Anterior cingulate cortex (tissue), 58 donors: ENCODE measurements at places on chromosomes 1 and 21.

GRCh38 chr1:185154912-185155513, 1.7 kb downstream of the TRMT1L start:
- no peak for DNase-seq

- no peak for DNase-seq
Observed at GRCh38 chr1:84888753-84889152, 4.3 kb downstream of the LPAR3 start.

- no peak for DNase-seq
Observed at GRCh38 chr1:231865331-231865730, 238.7 kb downstream of the DISC1 start.

GRCh38 chr1:44714944-44715571, 15.9 kb downstream of the RNU5D-1 start:
- peak; percentile 34 for DNase-seq

DNA sequence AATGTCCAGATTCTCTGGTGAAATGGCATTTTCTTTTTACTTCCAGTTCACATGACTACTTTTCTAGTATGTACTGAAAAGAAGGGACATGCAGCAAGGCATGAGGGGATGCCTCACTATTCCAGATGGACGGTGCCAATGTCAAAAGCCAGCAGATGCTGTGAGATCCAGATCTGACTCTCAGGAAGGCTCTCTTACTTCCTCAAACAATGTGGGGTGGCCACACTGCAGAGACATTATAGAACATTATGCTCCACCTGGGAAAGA, 17.7 kb downstream of the CRYZ start:
- DNase-seq, result no peak

DNA sequence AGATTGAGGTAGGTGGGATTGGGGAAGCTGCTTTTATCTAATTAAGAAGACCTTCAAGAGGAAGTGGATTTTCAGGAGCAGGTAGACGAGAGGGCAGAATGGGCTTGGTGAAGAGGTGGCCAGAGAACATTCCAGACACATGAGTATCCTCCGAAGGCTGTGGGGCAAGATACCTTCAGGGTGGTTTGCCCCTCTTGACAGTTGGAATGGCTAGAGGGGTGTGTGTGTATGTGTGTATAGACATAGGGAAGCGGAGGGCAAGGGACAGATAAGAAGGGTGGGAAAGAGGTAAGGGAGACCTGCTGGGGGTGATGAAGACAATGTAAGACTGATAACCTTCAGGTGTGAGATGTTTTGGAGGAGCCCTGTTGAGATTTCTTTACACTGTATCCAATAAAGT, 46.8 kb upstream of the TSPAN2 start:
- DNase-seq, result no peak

- DNase-seq, result no peak
Observed at GRCh38 chr1:166489356-166489669, 322.5 kb upstream of the FAM78B start.

GRCh38 chr1:156117414-156118176, 3.1 kb downstream of the LMNA start:
- no peak for DNase-seq

DNA sequence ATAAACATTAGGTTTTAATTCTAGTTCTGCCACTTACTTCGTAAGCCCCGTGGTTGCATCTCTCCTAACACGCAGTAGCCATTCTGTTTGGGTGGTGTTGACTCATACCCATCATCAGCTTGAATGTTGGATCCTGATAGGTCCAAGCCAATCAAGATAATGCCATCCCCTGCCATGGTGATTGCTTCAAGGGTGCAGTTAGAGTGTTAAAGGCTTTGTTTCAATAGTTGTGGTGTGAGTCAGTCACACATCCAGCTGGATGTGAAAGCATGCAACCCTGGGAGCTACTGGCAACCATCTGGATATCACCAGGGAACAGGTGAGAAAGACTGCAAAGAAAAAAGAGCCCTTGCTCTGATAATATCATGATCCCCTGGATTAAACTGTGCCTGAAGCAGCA, 69.1 kb downstream of the OMA1 start:
- no peak for DNase-seq

- DNase-seq, result no peak
Observed at GRCh38 chr1:97603776-97604175, 317.1 kb downstream of the DPYD start.

GRCh38 chr1:241063276-241063675, 293.7 kb downstream of the RGS7 start:
- no peak for DNase-seq

DNA sequence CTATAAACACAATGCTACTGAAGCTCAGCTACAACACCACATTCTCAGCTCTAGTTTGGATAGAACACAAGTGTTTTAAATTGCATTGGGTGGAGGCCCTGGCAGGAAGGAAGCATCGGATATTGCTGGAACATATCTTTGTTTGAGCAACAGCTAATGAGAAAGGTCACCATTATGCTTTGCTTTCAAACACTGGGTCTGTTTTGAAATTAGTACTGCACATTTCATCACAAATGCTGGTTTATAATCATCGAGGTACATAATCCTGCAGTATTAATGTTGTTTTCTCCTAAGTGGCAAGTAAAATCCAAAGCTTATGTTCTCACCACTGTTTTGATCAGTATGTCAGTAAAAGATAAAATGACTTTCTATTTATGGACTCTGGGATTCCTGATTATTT, 61.5 kb upstream of the ARHGAP29 start:
- no peak for DNase-seq

DNA sequence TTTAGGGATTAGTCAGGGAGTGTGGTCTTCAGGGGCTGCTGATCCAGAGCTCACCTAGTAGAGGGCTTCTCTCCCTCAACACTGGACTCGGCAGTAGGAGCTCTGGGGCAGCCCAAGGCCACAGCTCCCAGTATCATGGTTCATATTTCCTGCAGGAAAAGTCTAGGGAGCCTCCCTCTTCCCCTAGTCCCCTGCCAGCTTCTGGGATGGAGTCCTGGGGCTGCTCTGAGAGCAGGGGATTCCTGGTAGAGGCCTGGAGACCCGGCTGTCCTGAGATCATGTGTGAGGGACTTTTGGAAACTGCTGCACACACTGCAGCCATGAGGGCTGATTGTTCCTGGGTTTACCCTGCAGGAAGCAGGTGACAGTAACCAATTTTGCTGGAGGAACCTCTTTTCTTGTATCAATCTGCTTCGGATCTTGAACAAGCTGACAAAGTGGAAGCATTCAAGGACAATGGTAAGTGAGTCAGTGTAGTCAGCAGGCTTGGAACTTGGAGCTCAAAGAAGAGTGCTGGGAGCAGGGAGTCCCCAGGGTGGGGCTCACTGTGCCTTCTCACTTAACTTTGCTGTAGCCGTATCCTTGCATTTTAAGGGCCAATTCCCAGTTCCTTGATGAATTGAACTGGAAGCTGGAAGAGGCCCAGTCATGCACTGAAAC, 16.3 kb downstream of the STRIP1 start:
- no peak for DNase-seq

DNA sequence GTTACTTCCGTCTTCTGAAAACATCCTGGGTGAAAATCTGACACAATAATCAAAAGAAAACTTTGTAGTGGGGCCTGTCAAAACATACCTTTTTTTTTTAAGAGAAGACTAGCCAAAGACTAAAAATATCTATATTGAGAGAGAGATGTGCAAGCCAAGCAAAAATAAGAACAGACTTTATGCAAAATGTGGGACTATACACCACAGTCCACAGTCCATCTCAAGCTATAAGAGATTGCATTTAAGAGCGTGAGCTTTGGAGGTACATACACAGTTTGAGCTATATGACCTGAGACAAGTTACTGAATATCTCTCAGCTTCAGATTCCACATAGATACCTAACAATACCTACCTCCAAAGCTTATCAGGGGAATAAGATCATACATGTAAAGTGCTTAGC, 64.9 kb upstream of the DYNLT5 start:
- no peak for DNase-seq

- DNase-seq, result no peak
Observed at GRCh38 chr1:178679237-178679636, 45.8 kb upstream of the RALGPS2 start.

- DNase-seq, result no peak
Observed at GRCh38 chr21:34803782-34804370, 135.1 kb downstream of the CLIC6 start.

DNA sequence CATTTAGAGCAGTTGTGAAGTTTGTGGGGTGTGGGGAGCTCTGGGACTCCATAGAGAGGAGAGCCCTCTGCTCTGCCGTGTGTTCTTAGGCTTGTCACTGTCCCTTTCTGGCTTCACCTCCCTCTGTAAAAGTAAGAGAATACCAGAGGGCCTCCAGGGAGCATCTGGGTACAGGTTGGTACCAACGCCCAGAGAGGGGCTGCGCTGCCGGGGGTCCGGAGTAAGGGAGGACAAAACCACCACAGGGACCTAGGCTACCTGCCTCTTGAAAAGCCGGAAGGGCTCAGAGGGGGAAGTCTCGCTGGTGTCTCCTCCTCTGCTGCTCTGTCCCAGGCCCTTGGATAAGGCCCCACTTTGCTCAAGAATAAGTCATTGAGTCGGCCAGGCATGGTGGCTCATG, 3.1 kb upstream of the TINAGL1 start:
- DNase-seq, result no peak

GRCh38 chr1:109624201-109625010, 4.8 kb downstream of the AMPD2 start:
- DNase-seq, result no peak
